Activated T-cell treated with anti-CD3 and anti-CD28 coated beads, Interleukin-2, amount 50 U/mL, for 4 hours (primary cell): ENCODE measurements at places on chromosomes 5 and 9. TPM values are rescaled to one million over a fixed set of nuclear protein-coding genes. Genes with fewer than 3 reads are reported as not detected.

Gene LCN9
- not detected for total RNA-seq

Gene GFI1B
- total RNA-seq, result 0.56 TPM

Gene SLC45A2
- not detected for total RNA-seq

Gene NR5A1
- total RNA-seq, result 0.08 TPM

Gene LCNL1
- not detected for total RNA-seq

Gene PTGDS
- total RNA-seq, result 0.51 TPM

Gene LURAP1L
- not detected for total RNA-seq

GRCh38 chr9:100515578-100516494 lies 42.9 kb downstream of the TMEFF1 start:
- DNase-seq, result no peak

GRCh38 chr9:133181561-133181960 lies 17.8 kb upstream of the GBGT1 start:
- no peak for DNase-seq

GRCh38 chr9:132637351-132637750 lies 32.4 kb downstream of the DDX31 start:
- no peak for DNase-seq

- DNase-seq, result no peak
These were observed 45.5 kb downstream of the CTSL start for GRCh38 chr9:87771316-87772006.

DNA sequence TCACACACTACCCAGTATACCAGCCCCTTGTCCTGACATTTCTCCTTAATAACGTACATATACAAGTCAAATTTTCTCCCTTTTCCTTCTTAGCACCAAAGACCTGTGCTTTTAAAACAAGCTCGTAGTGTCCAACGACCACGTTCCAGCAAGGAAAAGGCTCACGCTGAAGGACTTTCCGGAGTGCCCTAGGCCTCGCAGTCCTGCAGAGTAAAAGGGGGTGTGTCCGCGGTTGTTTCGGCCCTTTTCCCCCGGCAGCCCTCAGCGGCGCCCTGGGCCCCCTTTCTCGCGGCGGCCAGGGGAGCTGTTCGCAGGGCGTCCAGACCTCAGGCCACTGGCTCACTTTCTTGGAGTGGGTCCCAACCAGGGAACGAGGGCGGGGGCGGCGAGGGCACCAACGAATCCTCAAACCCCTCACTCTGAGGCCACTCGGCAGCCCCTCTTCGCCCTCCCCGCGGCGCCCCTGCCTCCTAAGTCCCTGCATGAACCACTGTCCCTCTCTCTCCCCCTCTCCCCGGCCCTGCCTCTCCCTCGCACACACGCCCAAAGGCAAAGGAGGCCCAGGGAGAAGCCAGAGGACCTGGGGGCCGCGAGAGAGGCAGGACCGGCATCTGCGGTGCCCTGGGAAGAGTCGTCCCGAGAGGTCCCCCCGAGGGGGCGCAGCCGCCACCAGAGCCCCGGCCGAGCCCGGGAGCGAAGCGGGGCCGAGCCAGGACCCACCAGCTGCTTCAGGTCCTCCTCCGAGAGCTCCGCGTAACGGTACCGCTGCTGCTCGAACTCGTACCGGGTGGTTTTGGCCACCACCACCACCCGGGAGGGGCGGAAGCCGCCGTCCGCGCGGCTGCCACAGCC lies 720 bp downstream of the NADK2 start:
- DNase-seq, result peak; percentile 29

- no peak for DNase-seq
These were observed 85.8 kb downstream of the MRPS27 start for GRCh38 chr5:72234265-72234700.

DNA sequence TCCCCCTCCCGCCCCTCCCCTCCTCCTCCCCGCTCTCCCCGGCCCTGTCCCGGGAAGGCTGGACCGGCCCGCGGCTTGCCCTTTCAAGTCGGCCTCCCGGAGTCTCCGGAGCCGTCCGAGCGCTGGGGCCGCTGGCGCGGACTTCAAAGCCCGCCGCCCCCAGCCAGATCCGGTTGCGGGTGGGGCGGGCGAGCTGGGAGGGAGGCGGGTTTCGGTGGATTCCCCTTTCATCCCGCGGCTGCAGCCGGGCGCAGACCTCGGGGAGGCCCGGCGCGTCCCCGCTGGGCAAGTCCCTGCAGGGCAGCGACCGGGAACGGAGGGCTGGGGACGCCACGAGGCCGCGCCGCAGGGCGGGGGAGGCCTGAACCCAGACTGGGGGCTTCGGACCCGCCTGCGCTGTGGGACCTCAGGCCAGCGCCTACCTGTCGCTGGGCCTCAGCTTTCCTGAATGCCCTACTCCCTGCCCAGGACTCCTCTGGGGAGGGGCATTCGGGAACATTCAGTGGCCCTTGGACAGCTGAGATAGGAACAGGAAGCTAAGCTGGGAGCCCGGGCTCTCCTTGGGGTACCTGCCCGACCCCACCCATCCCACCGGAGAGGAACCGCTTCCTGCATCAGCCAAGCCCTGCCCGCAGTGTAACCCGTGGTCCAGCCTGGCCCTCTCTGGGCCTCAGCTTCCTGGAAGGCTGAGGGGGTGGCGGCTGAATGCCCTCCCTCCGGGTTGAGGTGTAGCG lies 23.4 kb downstream of the C9orf50 start:
- DNase-seq, result no peak

DNA sequence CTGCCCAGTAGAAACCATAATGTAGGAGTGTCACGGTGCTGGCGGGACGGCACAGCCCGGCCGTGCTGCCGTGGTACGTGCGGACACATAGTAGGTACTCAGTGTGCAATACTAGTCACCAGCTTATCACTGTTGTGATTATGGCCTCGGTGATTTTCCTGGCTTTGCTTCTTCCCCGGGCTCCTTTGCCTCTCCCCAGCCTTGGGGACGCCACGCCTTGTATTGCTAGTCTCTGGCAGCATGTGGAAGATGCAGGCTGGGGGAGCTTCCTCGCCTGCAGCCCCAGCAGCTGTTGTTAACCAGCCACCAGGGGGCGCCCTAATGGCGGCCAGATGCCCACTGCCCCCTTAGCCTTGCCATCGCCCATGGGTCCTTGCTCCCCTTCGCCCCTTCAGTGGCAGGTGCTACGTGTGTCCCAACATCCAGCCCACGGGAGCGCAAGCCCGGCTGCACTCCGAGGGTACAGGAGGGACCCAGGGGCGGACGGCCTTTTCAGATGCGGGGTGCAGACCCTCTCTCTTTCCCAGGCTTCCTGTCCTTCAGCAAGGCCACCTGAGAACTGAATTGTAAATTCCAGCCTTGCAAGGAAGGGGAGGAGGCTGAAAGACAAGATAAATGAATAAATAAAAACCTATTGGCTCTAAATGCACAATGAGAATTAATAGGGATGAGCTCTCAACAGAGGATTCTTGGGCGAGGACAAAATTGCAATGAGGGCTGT lies 8.0 kb downstream of the NTNG2 start:
- DNase-seq, result peak; percentile 55

DNA sequence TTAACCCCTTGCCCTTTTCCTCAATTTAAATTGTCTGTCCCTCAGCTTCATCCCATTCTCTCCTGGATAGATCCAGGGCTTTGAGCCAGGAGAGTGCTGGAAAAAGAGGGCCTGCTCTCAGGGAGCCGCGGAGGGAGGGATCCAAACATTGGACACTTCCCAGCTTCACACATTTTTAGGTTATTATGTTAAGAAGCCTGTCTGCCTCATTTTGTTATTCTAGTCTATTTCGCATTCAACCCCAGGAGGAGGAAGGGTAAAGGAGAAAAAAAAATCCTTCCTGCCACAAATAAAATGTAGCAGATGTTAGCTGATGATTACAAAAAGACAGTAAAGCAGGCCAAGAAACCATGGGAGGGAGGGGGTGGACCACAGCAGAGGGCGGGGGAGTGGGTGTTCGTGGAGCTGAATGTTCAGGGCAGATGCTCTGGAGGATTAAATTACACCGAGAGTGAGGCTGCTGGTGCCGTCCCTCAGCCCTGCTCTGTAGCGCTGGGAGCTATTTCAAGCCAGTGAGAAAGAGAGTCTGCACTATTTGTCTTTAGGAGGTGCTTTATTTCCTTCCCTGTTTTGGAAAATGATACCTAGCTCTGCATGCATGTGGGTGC lies 60.6 kb upstream of the ZFR start:
- no peak for DNase-seq

DNA sequence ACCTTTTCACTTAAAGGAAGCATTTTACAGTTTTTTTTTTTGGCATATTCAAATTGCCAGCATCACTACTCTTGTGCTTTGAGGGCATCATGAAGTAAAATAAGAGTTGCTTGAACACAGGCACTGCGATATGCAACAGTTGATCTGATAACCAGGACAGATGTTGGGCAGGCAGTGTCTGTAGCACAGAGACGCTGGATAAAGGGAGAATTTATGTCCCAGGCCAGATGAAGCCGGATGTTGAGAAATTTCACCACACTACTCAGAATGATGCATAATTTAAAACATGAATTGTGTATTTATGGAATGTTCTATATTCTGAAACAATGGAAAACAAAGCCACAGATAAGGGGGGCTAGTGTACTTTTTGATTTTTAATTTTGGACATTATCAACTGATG lies 71.4 kb downstream of the SLC12A2 start:
- DNase-seq, result no peak

DNA sequence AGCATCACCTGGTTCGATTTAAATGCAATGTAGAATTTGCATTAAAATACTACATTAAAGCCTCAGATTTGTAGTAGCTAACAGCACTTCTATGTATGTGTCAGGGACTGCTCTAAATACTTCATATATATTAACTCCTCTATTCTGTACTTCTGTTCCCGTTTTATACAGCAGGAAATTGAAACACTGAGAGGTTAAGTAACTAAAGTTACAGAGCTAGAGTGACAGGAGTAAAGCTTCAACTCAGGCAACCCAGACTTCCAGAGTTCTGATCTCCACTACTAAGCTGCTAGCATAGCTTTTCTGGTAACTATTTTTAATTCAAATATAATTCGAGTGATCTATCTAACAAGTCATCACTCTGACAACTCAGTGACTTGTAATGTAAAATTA lies 619 bp upstream of the APC start:
- no peak for DNase-seq

DNA sequence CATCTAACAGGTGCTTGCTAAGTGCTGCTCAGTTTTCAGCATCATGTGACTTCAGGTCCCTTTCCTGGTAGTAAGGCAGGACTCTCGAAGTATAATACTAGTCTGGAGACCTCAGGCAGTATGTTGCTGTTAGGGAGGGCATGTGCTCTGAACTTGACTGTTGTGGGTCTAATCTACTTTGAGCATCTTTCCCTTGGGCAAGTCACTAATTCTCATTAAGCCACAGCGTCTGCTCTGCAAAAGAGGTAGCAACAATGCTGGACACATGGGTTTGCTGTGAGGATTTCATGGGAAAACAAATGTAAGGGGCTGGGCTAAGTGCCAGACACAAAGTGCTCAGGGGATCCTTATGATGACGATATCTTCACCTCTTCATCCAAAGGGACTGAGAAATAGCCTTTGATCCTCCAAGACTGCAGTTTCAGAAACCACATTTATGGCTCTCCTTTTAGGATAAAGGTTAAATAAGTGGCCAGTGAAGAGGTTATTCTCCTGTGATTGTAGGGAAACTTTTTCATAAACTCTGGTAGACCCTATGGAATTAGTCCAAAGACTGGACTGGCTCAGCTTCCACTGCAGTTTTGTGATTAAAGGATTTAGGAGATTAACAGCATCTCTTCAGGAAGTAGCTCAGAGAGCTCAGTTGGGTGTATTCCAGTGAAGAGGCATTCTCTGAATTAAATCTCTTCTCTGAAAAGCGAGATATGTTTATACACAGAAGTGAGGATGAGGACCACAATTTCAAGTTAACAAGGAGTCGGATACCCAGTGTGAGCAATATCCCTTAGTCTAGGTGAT lies 216.6 kb downstream of the SGCD start:
- no peak for DNase-seq

- DNase-seq, result no peak
These were observed 146.9 kb upstream of the RAPGEF1 start for GRCh38 chr9:131886826-131887225.

GRCh38 chr9:114446036-114446435 lies 58.3 kb upstream of the AKNA start:
- DNase-seq, result no peak

GRCh38 chr9:109974143-109974917 lies 194.3 kb downstream of the PALM2AKAP2 start:
- no peak for DNase-seq

- DNase-seq, result no peak
These were observed 274.3 kb upstream of the ANKRD55 start for GRCh38 chr5:56507351-56507930.

- no peak for DNase-seq
These were observed 12.2 kb upstream of the TMEM252 start for GRCh38 chr9:68552700-68553476.

- no peak for DNase-seq
These were observed 98.4 kb upstream of the MVB12B start for GRCh38 chr9:126228111-126228780.

DNA sequence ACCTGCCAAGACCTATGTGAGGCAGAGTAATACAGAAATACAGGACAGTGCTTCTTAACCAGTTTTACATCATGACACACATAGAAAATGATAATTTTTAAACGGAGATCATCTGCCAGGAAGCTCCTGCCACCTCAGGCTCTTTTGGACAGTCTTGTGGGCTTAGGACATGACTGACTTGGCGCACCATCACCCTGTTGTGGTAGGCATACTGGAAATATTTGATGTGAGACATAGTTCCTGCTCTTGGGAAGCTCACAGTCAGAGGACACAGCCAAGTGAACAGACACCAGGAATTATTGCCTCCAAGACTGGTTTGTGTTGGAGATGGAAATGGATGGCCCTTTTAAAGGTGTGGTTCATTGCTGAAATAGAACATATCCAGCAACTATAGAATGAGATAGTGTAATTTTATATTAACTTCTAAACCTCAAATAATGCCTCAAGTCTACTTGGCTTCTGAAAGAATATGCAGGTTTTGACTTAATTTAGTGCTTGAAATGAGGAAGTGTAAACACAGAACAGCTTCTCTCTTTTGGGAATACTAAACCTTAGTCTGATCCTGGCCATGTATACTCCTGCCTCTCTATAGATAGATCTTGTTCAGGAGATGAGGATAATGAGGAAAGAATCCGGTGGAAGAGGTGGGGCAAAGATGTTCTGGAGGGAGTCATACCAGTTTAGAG lies 19.7 kb downstream of the CPEB4 start:
- DNase-seq, result no peak

DNA sequence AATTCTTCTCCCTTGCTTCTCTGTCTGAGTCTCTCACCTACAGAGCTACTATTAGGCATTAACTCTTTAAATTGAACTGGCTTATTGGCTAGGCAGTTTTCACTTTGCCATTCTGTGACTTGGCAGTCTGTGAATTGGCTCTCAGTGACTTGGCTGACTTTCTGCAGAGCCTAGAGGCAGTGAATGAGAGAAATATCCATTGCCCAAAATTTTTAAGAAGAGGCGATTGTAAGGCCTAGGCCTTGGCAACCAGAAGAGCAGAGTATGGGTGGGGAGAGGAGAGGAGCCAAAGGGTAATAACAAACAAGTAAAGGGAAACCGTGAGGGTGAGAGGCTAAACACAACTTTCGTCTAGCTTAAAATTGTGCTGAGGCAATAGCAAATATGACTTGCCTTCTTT lies 176.7 kb downstream of the PRR16 start:
- no peak for DNase-seq
